Vagina (tissue), 2 donors: ENCODE measurements at places on chromosomes 6 and 20. TPM values are rescaled to one million over a fixed set of nuclear protein-coding genes. Genes with fewer than 3 reads are reported as not detected.

GRCh38 chr20:25090492-25091429, 8.8 kb upstream of the VSX1 start:
- H3K4me1 ChIP-seq, result no peaks in the 10 kb centered on the region
- no peak for DNase-seq

GRCh38 chr6:87968435-87969278, 79.0 kb upstream of the SPACA1 start:
- H3K27me3 ChIP-seq, result no peaks in the 10 kb centered on the region
- DNase-seq, result no peak
- no peaks in the 10 kb centered on the region for H3K36me3 ChIP-seq
- peak overlapping the region; percentile 23 for H3K4me3 ChIP-seq
- H3K27ac ChIP-seq, result no peak overlapping the region
- H3K4me1 ChIP-seq, result peaks cover 7% of the 10 kb centered on the region

DNA sequence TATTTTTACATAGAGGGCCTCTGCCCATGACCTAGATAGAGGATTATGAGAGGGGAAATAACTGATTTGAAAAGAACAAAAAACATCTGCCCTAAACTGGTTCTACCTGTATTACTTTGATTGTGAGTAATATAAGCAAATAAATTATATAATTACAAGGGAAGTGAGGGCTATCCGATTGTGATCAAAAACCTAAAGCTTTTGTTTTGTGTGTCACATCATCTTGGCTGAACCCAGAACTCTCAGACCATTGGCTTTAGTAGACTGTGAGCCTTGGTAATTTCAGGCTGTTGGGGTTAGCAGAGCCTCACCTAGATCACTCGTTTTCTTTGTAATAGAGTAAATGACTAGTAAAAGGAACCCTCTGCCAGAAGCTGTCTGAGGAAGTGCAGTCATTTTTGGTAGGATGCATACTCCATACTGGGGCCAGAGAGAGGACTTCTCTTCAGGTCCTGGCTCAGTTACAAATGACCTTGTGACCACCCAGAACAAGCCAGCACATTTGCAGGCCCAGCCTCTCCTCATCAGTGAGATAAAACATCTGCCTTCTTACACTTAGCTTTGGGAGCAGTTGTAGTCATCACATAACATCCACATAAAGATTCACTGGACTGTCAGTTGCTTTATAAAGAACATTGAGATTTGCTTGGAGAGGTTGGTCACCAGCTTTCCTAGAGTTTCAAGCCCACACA, 13.5 kb downstream of the STK35 start:
- no peak for DNase-seq
- no peak overlapping the region for H3K4me3 ChIP-seq
- H3K4me1 ChIP-seq, result peaks cover 75% of the 10 kb centered on the region
- no peak overlapping the region for H3K27ac ChIP-seq

F13A1 gene
- 58.4 TPM for total RNA-seq

DNA sequence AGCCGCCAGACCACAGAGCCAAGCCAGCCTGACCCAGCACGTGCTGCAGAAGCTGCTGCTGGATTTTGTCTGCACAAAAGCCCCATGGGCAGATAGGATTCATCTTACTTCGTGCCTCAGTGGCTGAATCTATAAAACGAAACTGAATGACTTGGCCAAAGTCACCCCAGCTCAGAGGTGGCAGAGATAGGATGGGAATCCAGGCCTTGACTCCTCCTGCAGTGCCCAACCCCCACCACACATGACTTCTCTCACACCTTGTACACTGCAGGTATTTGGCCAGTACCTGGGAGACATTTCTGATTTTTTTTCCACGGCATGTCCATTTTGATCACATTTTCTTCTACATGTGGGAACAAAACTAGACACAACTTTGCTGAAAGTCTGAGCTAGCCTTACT, 182.1 kb downstream of the ANKRD60 start:
- no peaks in the 10 kb centered on the region for H3K27me3 ChIP-seq
- no peak overlapping the region for H3K4me3 ChIP-seq
- peaks cover 36% of the 10 kb centered on the region for H3K4me1 ChIP-seq
- no peaks in the 10 kb centered on the region for H3K36me3 ChIP-seq
- peak overlapping the region; percentile 67 for H3K27ac ChIP-seq

GRCh38 chr6:22036699-22037098, 260.1 kb downstream of the PRL start:
- H3K36me3 ChIP-seq, result no peaks in the 10 kb centered on the region
- no peaks in the 10 kb centered on the region for H3K27me3 ChIP-seq
- no peak overlapping the region for H3K27ac ChIP-seq
- peaks cover 2% of the 10 kb centered on the region for H3K4me1 ChIP-seq
- no peak overlapping the region for H3K4me3 ChIP-seq

RAET1E gene
- total RNA-seq, result 27.5 TPM

DNA sequence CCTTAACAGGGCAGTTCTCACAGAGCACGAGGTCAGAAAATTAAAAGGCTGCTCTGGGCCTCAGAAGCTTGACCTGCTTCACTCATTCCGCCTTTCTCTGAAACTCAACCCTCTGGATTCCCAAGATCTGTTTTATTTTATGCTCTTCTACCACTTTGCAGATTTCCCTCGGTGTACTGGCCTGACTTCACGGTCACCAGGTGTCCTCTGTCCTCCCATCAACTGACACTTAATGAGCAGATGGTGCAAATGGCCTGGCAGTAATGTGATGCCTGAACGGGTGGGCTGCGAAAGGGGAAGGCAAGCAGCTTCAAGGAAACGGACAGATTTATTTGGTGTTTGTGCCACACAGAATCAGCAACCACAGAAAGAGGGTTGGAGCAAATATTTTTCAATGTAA, 169.7 kb upstream of the TFAP2D start:
- H3K36me3 ChIP-seq, result no peaks in the 10 kb centered on the region
- no peaks in the 10 kb centered on the region for H3K4me1 ChIP-seq
- H3K27me3 ChIP-seq, result no peaks in the 10 kb centered on the region

DNA sequence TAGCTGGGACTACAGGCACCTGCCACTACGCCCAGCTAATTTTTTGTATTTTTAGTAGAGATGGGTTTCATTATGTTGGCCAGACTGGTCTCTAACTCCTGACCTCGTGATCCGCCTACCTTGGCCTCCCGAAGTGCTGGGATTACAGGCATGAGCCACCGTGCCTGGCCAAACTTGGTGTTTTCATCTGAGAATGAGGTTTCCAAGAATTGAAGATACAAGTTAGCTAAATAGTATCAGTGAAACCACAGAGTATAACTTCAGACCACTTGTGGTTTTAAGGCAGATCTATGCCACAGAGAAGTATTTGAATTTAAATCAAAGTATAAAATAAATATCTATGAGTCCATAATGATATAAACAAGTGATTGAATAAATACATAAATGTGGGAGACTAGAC, 70.1 kb downstream of the SLC16A10 start:
- no peak overlapping the region for H3K4me3 ChIP-seq
- no peaks in the 10 kb centered on the region for H3K36me3 ChIP-seq
- no peak for DNase-seq
- H3K27me3 ChIP-seq, result no peaks in the 10 kb centered on the region
- H3K27ac ChIP-seq, result no peak overlapping the region
- H3K4me1 ChIP-seq, result no peaks in the 10 kb centered on the region

- no peaks in the 10 kb centered on the region for H3K27me3 ChIP-seq
- H3K27ac ChIP-seq, result no peak overlapping the region
- no peak overlapping the region for H3K4me3 ChIP-seq
- no peaks in the 10 kb centered on the region for H3K4me1 ChIP-seq
- no peaks in the 10 kb centered on the region for H3K36me3 ChIP-seq
- DNase-seq, result no peak
Measured at GRCh38 chr6:168333039-168333438, 13.5 kb upstream of the DACT2 start.

GRCh38 chr6:162679681-162680080, 47.9 kb downstream of the PRKN start:
- DNase-seq, result no peak
- no peaks in the 10 kb centered on the region for H3K27me3 ChIP-seq
- H3K36me3 ChIP-seq, result no peaks in the 10 kb centered on the region
- no peaks in the 10 kb centered on the region for H3K4me1 ChIP-seq
- no peak overlapping the region for H3K4me3 ChIP-seq

- DNase-seq, result no peak
- no peak overlapping the region for H3K27ac ChIP-seq
- H3K36me3 ChIP-seq, result no peaks in the 10 kb centered on the region
- H3K4me1 ChIP-seq, result no peaks in the 10 kb centered on the region
Measured at GRCh38 chr6:5624256-5624655, 362.9 kb downstream of the FARS2 start.

DNA sequence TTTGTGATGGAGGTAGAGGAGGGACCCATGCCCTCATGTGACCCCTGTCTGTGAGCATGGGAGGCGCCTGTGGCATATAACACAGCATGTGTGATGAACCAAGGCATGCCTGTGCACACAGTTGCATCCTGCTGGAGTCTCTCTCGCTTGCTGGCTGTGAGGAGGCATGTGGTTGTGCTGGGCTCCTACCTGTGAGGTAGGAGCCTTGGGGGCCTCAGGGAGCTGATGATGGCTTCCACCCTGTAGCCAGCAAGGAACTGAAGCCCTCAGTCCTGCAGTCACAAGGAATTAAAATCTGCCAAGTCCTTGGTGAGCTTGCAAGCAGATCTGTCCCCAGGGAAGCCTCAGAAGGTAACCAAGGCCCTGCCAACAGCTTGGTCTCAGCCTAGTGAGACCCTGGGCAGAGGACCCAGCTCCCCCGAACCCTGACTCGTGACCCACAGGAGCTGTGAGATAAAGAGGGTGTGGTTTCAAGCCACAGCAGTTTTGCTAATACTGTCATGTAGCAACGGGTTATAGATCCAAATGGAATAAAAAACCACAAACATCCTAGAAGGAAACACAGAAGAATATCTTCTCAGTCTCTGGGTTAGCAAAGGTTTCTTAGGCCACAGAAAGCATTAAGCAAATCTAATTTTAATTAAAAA, 145.7 kb downstream of the WDR27 start:
- no peak overlapping the region for H3K4me3 ChIP-seq
- H3K27me3 ChIP-seq, result no peaks in the 10 kb centered on the region
- no peaks in the 10 kb centered on the region for H3K4me1 ChIP-seq

- no peaks in the 10 kb centered on the region for H3K27me3 ChIP-seq
- H3K36me3 ChIP-seq, result no peaks in the 10 kb centered on the region
- no peak for DNase-seq
- H3K4me1 ChIP-seq, result peaks cover 11% of the 10 kb centered on the region
- no peak overlapping the region for H3K27ac ChIP-seq
- H3K4me3 ChIP-seq, result no peak overlapping the region
Measured at GRCh38 chr6:106884576-106884975, 90.0 kb downstream of the CD24 start.

PAK5 gene
- 0.25 TPM for total RNA-seq

DNA sequence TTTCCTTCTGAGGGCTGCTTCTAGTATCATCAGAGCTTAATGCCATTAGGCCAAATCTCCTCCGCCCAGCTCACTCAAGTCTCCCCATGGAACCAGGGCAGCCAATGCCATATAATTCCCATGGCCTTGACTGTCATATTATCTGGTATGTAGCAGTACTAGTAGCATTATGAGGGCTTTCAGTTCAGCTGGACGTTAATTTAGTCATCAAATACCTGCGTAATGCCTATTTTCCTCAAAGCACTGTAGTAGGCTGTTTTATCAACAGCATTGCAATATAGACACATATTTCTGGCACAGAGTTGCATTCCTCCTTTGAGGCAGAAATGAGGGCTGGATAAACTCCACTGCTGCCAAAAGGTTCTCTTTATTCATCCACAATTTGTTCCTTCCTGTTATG, 1.7 kb downstream of the KCTD20 start:
- DNase-seq, result no peak
- peak overlapping the region; percentile 99 for H3K27ac ChIP-seq
- no peaks in the 10 kb centered on the region for H3K27me3 ChIP-seq

- H3K4me3 ChIP-seq, result no peak overlapping the region
- H3K27ac ChIP-seq, result no peak overlapping the region
- peaks cover 14% of the 10 kb centered on the region for H3K4me1 ChIP-seq
- no peaks in the 10 kb centered on the region for H3K36me3 ChIP-seq
Measured at GRCh38 chr6:22062807-22063408, 233.9 kb downstream of the PRL start.

GRCh38 chr6:149246691-149247384, 70.7 kb upstream of the TAB2 start:
- H3K4me1 ChIP-seq, result no peaks in the 10 kb centered on the region
- DNase-seq, result no peak
- no peaks in the 10 kb centered on the region for H3K36me3 ChIP-seq

ADGB gene
- not detected for total RNA-seq
